ENCODE measurements at places on chromosomes 5 and 9.

GRCh38 chr9:89603767-89604665 lies 796 bp upstream of the GADD45G start:
- no peak for DNase-seq

DNA sequence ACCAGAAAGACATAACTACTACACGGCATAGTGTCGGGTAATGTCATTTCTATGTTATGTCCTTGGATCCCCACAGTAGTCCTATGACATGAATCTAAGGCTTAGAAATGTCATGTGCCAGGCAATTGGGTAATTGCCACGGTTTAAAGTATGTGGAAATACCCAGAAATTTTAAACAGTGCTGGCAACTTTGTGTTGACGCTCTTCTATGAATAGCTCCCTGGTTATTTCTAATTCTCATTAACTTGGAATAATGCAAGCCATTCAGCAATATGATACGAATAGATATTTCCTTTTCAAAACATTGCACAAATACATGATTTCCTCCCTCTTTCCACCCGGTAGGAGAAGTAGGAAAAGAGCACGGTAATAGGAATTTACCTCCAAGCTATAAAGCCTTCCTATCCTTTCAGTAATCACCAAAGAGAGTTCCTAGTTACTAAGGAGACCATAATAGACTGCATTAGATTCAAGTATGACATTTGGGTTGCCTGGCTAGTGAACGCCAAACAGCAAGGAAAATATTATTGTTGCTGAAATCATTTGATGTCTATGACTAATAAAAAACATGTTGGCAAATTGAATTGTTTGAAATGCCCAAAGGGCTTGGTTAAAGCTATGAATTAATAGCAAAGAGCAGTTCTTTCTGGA lies 168.4 kb downstream of the CCDC192 start:
- no peak for DNase-seq

- DNase-seq = no peak
Measured at GRCh38 chr5:134714120-134714519, 24.2 kb upstream of the CAMLG start.

DNA sequence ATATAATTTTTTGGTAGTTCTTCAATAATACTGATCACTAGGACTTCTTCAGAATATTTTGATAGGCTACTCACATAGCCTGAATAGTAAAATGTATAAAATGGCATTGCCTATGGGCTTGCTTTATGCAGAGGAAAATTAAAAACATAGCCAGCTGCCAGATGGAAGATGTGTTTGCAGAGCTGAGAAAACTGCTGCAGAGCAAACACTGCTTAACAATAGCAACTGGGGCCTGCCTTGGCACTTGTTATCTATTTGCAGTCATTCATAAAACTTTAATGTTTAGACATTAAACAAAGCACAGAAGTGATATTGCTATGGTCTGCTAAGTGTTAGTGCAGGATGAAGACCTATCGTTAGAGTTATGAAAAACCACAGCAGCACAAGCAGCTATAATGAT lies 151.5 kb upstream of the SMC2 start:
- no peak for DNase-seq

GRCh38 chr5:180592176-180592575 lies 877 bp upstream of the SCGB3A1 start:
- no peak for DNase-seq

DNA sequence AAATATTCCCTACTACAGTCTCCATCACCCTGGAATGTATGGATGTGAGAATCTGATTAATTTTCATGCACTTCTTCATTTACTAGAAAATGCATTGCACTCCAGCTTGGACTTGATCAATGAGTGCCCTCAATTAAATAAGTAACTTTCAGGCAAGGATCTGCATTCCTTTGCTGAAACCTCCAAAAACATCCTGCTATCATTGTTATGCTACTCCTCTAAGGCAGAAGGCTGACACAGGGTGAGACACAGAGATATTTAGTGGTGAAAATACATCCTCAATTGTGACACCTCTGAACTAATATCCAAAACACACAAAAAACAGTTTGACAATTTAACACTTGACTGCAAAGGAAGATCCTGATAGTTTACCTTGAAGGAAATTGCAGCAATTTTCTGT lies 57.9 kb upstream of the CDH12 start:
- no peak for DNase-seq

- DNase-seq = no peak
Measured at GRCh38 chr5:107553117-107553555, 117.6 kb downstream of the EFNA5 start.

DNA sequence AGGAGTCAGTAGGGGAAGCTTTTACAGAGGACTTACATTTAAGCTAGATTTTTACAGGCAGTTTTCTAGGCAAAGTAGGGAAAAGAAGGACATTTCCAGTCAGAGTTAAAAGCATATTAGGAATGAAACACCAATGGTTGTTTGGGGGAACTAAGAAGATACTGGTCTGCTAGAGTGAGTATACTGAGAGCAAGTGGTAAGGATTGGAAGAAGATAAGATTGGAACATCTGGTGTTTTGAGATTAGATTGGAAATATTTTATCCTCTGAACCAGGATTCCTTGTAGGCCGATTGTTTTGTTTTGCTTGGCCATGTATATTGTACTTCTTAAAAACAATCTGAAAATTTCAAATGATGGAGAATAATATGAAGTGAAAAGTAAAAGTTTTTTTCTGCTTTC lies 7.7 kb downstream of the FBXO38 start:
- no peak for DNase-seq
